ENCODE measurements at places on chromosomes 3 and 15. TPM values are rescaled to one million over a fixed set of nuclear protein-coding genes. Genes with fewer than 3 reads are reported as not detected.

DNA sequence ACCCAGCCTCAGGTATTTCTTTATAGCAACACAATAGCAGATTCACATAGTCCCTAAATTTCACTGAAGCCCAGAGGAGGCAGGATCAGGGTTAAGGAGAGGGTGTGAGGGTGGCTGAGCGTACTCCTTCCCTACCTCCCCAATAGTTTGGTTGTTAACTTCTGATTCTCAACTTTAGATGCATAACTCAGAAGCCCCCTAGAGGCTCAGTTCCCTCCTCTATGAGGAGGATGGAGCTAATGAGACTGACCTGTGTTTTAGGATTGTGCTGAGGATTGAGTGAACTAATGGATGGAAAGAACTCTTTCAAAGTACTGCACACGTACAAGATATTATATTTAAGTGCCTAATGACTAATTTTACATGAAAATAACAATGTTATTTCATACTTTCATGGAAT, 249.3 kb upstream of the SOX14 start:
- no peak for DNase-seq

- DNase-seq = peak; percentile 67
Measured at GRCh38 chr3:123883701-123884202, 380 bp downstream of the MYLK start.

DNA sequence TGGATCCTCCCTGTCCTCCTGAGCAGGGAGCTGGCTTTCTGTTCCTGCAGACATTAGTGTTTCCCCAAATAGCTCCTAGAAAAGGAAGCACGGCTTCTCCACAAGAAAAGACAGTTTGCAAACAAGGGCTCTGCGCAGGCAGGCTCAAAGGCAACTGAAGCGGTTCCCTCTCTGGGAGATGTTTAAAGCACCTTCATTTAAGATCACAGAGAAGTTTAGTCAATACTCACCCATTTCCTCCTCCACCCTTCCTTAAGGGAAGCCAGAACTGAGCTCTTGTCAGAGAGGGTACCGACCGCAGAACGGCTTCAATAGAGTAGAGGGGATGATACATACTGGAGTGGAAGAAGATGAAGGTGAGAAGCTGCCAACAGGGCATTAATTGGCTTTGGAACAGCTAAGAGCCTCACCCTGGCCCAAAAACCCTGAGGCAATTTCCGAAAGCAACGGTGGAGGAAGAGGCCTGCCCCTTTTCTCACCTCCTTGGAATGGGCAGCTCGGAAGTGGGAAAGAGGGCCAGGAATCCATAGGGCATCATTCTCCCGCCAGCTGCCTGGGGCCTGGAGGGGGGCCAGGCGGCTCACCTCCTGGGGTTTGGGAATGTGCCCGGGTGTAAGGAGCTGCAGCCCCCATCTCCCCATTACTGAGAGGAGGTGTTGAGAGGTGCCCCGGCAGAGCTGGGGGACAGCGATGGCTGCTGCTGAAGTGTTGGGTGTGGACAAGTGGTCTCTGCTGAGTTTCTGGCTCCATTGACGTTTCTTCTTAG, 4.8 kb upstream of the EPHB3 start:
- DNase-seq = no peak

Gene PLCD1
- polyA plus RNA-seq = 39.1 TPM

DNA sequence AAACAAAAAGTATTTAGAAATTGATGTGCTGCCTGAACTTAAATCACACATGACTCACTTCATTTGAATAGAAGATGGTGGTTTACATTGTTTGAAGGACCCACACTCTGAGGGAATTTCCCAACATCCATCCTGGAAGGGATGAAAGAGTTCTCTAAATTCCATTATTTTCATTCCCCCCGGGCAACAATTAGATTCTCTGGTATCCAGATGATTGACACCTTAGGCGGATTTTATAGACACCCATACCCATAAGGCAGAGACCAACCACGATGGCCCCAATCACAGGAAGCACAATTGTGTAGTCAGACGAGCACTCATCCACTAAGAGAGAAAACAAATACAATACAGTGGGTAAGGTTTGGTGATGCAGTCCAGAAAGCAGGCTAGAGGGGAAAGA, 24.6 kb upstream of the MCCC1 start:
- DNase-seq = no peak

GRCh38 chr15:99414755-99415731, 150.7 kb upstream of the MEF2A start:
- no peak for DNase-seq

GRCh38 chr3:58235970-58236369, 1.6 kb upstream of the ABHD6 start:
- no peak for DNase-seq

DNA sequence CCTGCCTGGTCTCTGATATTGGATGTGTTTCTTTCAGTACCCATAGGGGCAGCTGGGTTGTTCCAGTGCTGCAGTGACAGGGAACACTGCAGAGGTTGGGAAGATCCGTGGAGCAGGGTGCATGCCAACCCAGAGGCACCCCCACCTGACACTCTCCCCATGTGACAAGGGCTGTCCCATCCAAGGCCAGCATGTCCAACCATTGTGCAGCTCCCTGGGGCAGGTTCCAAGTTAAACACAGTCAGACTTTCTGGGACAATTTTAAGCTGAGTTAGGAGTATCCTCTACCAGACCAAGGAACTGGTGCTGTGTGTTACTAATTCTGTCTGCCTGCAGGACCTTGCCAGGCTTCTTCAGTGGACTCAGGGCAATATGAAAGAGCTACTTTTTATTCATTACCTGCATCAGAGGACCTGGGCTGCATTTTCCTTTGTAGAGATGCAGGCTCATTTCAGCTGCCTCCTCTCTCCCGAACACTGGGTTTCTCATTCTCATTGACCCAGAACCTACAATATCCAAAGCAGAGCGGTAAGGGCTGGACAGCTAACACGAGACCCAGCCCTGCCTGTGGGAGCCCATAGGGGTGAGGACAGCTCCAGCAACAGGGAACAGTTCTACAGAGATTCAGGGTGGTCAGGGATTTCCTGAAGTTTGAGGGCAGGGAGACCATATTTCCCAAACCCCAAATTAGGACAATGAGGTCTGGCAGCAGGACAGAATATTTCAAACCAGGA, 72.7 kb downstream of the SPSB4 start:
- no peak for DNase-seq

DNA sequence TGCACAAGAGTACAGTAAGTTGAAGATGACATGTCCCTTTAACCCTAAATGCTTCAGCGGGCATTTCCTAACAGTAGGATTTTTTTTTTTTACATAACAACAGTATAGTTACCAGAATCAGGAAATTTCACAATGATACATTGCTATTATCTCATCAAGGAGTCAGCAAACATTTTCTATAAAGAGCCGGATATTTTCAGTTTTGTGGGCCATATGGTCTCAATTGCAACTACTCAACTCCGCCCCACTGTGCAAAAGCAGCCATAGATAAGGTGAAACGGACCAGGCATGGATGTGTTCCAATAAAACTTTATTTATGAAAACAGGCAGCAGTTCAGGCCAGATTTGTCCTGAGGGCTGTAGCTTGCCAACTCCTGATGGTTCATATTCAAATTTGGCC, 130.6 kb downstream of the SMAD6 start:
- no peak for DNase-seq

- no peak for DNase-seq
Measured at GRCh38 chr15:45185903-45186770, 1.6 kb downstream of the SHF start.

GRCh38 chr3:150703299-150703755, 393 bp downstream of the ERICH6 start:
- DNase-seq = no peak
